ENCODE measurements at places on chromosomes 1 and 21.

DNA sequence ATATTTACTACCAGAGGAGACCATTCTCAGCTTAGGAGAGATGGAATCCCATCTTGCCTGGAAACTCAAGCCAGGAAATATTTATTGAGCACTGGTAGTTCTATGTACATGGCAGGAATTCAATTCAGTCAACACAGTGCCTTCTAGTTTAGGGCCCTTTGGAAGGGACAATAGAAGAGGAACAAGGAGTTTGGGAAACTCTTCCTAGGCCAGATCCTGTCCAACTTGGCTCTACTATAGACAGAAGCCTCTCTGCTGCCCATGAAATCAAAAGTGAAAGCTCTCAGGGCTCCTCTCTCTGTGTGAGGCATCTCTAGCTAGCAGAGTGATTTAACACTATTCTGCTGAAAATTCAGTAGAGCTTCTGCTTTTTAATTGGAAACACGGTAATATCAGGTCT lies 244.6 kb upstream of the MAP1LC3C start:
- DNase-seq, result no peak

- DNase-seq, result no peak
Observed at GRCh38 chr1:162475089-162475488, 22.5 kb upstream of the UHMK1 start.

DNA sequence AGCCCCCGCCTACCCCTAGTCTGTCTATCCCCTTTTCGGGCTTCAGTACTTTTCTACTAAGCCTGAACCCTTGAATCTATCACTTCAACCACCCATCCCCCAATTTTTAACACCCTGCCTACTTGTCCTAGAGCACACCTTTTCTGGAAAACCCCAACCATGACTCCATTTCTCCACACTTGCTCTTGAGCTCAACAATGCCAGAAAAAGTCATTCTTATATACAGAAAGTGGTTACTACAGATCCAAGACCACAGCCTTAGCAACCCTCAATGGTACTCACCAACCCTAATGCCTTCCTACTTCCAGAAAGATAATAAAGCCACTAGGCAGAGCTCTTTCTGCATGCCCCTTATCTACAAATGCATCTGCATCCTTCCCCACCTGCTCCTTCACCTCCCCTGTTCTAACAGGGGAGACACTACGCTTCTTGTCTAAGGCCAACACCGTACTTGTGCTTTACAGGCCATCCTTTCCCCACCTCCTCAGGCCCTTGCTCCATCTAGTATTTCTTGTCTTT lies 41.2 kb downstream of the DMAP1 start:
- DNase-seq, result no peak

DNA sequence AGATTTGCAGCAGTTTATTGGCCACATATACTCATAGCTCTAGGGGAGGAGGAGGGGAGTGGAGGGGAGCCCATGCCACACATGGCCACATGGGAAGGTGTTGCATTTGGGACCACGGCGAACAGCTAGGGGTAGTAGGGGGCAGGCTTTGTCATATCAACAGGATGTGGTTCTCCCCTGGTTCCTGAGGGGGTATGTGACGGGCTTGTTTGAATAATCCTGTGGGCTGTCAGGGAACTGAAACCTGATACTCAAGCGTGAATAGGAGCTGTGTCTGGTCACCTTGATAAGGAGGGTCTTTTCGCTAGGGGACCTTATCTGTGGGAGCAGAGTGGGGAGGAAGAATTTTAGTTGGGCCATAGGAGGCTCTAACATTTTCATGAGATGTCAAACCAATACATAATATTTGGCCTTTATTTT lies 264.7 kb downstream of the CTH start:
- no peak for DNase-seq

DNA sequence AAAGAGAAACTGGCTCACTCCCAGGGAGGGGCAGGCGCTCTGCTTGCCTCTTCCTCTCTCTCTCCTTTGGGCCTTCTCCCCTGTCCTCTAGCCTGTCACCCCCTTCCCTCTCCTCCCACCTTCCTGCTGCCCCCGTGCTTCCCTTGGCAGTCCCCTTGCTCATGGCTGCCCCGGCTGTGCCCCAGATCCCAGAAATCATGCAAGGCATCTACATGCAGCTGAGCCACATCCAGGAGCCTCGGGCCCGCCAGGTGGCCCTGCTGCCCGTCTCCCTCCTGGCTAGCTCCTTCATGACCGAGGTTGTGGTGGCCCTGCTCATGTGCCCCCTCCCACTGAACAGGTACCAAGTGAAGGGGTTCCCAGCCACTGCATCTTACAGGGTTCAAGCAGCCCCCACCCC lies 36.0 kb upstream of the TTC4 start:
- DNase-seq, result no peak

GRCh38 chr21:17416139-17416538 lies 96.7 kb upstream of the CXADR start:
- DNase-seq, result no peak

DNA sequence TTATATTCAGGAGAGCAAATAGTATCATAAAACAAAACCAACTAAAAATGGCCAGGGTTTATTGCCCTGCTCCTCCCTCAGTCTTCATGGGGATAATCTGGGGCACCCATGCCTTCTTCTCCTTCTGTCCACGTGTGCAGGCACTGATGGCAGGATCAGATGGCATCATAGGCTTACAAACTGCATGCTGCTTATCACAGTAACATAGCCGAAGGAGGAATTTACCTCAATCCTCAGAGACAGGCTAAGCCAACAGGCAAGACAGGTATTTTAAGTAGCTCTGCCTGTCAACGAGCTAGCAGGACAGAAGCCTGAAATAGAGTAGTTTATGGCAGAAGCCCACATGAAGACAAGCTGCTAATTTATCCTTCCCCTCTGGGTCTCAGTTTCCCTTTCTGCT lies 9.4 kb downstream of the LAMB3 start:
- no peak for DNase-seq

Data from NCI-H187 (cell line).